Stimulated activated CD4-positive, alpha-beta T cell treated with anti-CD3 and anti-CD28 coated beads, Interleukin-1b, Interleukin-23, amount 100 ng/mL, for 48 hours (primary cell): ENCODE measurements at places on chromosomes 7 and 10.

DNA sequence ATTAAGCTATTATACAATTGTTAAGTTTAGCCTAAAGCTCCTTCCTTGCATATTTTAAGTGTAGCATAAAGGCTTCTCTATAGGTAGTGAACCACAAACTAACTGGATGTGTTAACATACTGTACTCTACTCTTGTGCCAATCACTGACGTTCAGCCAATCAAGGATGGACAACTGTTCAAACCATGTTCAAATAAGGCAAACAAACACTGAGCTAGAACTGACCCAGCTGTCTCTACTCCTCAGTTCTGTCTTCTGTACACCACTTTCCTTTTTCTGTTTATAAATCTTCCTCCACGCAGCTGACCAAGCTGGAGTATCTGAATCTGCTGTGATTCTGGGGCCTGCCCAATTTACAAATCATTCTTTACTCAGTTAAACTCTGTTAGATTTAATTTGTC, 188.7 kb upstream of the MBL2 start:
- DNase-seq, result no peak

DNA sequence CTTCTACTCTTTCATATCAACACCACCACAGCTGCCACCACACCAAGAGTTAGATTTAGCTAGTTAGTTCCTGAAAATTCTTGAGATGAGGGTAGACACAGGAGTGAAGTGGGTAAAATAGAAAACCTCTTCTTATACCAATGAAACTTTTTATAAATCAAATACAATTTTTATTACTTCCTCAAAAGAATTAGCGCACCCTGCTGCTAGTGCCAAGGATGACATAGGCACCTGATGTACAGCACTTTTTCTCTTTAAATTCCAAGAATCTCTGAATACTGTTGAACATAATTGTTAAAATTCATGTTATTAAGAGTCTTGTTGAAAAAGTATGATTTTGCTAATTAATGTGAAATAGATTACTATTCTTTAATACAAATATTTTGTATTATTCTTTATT, 11.4 kb downstream of the ZWINT start:
- DNase-seq, result no peak

GRCh38 chr7:44244282-44244681, 43.5 kb downstream of the YKT6 start:
- DNase-seq, result peak; percentile 32

GRCh38 chr7:100965723-100966541, 3.4 kb upstream of the MUC12 start:
- peak; percentile 81 for DNase-seq

GRCh38 chr7:17392846-17393245, 94.4 kb downstream of the AHR start:
- no peak for DNase-seq

- DNase-seq, result no peak
These were observed 135.4 kb downstream of the PPP1R3A start for GRCh38 chr7:113783403-113783802.

DNA sequence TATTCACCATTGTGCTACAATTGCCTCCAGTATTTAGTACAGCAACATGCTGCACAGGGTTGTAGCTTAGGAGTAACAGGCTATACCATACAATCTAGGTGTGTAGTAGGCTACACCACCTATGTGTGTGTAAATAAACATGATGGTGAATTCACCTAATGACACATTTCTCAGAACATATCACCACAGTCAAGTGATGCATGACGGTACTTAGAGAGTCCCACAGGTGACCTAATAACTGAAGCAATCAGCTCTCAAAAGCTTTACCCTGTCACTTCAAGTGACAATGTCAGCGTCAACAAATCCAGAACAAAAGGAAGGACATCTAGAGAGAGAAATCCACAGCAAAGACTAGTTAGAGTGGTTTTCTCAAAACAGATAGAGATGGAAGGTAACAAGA, 38.8 kb downstream of the CCNJ start:
- no peak for DNase-seq

GRCh38 chr7:99514050-99514449, 9.6 kb downstream of the ZKSCAN5 start:
- no peak for DNase-seq

DNA sequence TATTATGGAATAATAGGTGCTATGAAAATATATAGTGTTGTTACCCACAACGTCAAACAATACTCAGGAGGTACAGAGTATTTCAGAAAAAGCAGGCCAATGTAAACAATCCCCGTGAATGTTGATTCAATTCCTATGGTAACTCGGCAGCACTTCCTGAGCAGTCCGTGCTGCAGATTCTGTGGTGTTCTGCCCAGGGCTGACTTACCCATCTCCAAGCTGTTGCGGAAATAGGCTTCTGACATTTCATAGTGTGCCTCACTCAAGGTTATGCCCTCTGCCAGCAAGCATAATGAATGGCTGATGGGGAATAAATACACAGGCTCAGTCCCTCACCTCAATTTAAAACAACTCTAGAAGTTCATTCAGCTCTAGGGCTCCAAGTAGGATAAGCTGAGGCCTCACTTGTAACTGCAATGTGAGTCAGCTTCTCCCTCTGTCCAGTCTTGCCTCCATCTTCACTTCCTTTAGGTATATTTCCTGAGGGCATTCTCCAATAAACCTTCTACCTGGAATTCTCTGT, 177.6 kb downstream of the GNAI1 start:
- no peak for DNase-seq

- no peak for DNase-seq
These were observed 395.9 kb downstream of the TFEC start for GRCh38 chr7:115634633-115635032.

- no peak for DNase-seq
These were observed 138.8 kb upstream of the FAM20C start for GRCh38 chr7:53531-53930.

DNA sequence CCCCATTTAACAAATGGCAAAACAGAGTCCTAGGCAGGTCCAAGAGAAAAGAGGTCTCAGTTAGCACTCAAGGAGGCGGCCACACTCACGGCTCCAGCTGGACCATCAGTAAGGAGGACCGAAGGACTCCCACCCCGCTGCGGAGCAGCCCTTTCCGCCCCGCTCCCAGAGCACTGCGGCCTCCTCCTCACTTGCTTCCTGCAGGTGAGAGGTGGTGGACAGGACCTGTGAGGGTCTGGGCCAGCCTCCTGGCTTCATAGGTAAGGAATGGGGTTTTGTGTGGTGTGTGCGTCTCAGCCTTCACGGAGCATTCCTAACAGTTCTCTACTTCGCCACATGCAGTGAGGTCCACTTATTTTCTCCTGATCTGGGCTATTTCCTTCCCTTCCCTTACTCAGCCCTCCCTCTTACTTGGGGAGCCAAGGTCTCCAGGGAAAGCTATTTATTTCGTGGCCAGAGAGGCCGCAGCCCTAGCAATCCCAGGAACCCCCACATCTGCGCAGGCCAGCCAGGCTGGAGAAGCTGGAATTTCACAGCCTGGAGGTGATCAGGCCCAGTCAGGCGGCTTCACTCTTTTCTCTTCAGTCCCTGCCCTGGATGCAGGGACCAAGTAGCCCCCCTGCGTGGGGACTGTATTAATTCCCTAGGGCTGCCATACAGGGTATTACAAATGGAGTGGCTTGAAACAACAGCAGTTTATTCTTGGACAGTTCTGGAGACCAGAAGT, 45.9 kb downstream of the ZNF783 start:
- DNase-seq, result no peak

DNA sequence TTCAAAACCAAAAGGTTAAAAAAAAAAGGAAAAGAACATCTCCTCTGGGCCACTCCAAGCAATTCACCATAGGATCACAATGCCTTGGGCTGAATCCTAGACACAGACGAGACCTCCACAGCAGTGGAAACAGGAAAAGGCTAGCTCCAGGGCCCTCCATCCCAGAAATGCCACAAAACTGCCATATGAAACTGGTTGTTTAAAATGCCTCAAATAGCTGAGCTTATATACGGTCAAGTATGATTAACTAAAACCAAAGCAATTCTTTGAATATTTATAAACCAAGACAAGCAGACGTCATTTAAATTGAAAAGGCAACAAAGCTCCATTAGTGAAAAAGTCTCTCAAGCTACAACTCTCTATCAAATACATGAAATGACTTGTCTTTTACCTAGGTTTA, 63.1 kb downstream of the DOCK4 start:
- no peak for DNase-seq

DNA sequence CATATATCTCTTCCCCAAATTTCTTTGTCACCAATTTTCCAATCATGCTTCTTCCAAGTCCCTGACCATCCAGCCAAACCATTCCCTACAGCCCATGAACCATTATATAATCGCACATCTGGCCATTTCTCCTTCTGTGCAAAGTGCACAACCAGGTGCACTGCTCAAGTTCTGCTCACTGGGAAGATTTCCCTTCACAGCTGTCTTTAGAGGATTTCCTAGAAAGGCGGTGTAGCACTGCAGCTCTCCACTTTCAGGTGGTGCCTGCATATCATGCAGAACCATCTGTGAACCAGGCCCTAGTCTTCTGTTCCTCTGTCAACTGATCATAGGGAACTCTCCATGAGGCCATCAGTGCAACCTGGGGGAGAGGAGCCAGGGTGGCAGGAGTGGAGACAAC, 95.0 kb upstream of the CABCOCO1 start:
- no peak for DNase-seq

GRCh38 chr10:13003759-13004158, 2.2 kb upstream of the CCDC3 start:
- no peak for DNase-seq

- DNase-seq, result peak; percentile 40
These were observed 29.2 kb upstream of the AP5Z1 start for GRCh38 chr7:4745971-4746919.

DNA sequence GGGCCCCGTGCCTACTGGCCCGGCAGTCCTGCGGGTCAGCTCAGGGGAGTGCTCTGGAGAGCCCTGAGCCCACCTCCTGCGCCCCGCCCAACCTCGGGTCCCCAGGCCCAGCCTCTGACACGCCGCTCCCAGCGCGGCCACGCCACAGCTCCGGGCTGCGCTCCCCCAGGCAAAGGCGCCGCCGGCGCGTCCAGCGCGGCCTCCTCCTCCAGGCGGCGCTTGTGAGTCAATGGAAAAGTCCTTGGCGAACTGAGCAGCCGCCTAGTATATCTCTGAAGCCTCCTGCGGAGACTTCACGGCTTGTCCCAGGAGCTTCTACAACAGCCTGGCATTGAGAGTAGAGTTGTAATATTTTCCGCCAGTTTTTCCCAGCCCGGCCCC, 29.5 kb upstream of the BMS1 start:
- DNase-seq, result peak; percentile 70

GRCh38 chr7:11638011-11638774, 193.8 kb downstream of the THSD7A start:
- DNase-seq, result no peak

DNA sequence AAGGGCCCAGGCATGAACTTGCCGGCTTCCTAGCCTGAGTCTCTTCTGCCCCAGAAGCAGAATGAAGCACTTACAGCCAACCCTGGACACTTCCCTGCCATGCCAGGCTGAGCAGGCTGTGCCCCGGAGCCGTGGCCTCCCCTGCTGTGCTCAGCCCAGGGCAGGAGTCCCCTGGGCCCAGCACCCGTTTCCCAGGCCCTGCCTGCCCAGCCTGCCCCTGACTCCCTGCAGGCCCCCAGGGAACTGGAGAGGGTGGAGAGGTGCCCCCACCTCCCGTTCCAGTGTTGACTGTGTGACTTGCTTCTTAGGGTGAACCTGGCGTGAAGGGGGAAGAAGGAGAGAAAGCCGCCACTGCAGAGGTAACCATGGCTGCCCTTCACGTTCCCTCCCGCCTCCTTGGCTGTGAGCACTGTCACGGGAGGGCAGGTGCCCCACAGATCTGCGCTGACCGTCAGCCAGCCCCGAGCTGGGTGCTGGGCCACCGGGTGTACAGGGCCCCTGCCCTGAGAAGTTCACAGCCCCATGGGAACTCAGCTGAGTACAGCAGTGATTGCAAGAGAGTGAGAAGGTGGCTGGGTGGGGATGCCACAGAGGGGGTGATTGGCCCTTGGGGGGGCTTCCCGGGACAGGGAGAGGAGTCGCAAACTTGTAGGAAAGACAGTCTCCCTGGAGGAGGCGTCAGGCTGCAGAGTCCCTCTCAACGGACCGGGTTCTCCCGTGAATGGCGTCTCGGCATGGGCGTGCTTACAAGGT, 75.9 kb downstream of the MYL10 start:
- DNase-seq, result no peak

GRCh38 chr10:80186364-80187012, 18.8 kb downstream of the ANXA11 start:
- DNase-seq, result peak; percentile 71

DNA sequence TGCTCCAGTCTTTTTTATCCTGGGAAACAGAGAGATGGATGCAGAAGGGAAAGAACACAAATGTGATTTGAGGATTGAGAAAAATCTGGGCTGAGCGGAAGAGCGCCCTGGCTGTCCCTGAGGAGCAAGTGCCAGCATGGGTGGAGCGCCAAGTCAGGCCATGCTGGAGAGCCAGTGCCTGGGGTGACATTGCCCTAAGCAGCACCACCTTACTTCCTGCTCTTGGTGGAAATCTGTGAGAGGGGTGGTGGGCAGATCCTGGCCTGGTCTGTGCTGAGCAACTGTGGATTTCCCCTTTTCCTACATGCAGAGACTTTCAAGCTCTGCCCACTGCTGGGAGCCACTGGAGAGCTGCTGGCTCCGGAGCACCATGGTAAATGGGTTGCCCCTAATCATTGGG, 36.9 kb downstream of the DDIT4 start:
- no peak for DNase-seq

DNA sequence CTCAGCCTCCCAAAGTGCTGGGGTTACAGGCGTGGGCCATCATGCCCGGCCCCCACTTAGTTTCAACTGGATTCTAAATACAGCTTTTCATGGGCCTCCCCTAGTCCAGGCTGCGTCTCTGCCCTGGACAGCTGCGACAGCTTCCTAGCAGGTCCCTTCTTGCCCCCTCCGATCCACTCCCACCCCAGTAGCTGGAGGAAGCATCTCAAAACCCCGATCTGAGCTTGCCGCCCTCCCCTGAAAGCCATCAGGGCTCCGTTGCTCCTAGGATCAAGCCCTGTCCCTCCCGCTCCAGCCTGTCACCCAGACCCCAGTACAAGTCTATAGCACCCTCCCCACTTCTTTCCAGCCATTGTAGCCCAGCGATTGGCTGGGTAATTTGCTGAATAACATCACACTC, 64.5 kb downstream of the VWA2 start:
- no peak for DNase-seq

DNA sequence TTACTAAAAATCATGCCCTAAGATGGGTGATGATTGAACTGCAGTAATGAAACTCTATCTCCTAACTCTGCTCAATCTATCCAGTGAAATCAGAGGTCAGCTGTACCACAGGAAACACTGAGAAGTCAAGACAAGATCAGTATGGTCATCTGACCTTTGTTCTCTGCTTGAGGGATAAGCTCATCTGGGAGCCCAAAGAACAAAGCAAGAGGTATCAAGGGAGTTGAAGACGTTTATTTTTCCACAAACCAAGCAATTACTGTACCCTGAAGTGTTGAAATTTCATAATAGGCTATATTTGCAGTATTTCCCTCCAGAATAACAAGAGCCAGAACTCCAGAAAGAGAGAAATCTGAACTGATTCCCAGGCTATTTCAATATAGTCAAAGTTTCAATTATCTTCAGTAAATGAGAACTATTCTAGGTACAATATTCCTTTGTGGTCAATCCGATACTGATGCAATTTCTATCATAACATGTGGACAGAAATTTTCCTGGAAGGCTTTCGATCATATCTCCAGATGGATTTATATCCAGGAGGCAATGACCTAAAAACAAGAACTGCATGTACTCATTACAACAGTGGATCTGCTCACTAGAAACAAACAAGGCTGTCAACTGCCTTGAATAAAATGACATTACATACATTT, 345.3 kb downstream of the TNS3 start:
- no peak for DNase-seq

- no peak for DNase-seq
These were observed 64.5 kb upstream of the PDLIM1 start for GRCh38 chr10:95355301-95355700.

- DNase-seq, result peak; percentile 18
These were observed 112.1 kb downstream of the SGMS1 start for GRCh38 chr10:50511492-50512213.

GRCh38 chr10:109956454-109957091, 33.3 kb upstream of the XPNPEP1 start:
- DNase-seq, result peak; percentile 44
